ENCODE measurements at places on chromosomes 2 and 18.

DNA sequence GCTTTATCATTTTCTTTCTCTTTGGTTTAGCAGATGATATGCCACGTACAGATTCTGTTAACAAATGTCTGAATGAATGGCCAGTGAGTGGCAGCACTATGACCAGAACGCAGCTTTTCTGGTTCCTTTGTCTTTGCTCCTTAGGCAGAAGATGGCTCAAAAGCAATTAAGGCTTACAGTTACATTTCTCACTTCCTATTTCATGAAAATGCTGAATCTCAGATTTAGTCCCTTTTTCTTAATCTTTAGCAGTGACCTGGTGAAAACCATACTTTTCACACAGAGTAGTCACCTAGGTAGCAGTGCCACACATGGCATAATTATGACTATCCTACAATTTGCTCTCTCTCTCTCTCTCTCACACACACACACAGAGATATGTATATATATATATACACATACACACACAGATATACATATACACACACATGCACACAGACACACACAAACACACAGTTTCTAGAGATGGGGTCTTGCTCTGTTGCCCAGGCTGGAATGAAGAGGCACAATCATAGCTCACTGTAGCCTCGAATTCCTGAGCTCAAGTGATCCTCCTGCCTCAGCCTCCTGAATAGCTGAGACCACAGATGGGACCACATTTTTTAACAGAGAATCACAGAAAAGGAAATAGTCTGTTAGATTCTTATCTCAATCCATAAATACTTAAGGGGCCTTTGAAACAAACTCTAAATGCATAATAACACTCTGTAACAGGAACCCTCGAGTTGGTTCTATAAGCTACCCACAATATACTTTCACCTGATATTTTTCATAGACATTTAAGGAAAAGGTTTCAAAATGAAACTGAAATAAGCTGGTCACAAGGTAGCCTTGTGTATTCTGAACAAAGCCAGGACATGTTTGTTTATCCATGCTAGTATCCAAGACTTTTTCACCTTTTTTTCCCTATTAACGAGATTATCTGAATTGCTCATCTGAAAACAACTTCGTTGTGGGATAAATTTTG lies 11.6 kb downstream of the PDE6D start:
- DNase-seq = no peak

GRCh38 chr2:105384861-105385260 lies 14.0 kb downstream of the FHL2 start:
- DNase-seq = no peak

- no peak for DNase-seq
Observed at GRCh38 chr18:6031442-6031841, 136.1 kb upstream of the TMEM200C start.

DNA sequence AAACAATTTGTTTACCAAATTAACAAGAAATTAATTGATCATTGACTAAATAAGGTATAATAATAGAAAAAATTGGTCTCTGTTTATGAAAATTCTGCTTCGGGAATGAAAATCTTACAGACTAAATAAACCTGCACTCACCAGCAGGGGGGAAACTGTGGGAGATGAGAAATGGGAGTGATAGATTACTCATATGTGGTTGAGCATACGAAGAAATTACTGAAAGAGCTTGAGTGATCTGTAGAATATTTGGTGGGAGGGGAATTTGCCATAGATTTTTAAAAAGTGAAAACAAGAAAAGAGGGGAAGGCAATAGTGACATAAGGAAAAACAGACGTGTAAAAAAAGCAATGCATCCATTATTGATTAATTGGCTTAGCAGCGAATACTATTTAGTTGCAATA lies 2.2 kb downstream of the HMSD start:
- DNase-seq = no peak

- DNase-seq = no peak
Observed at GRCh38 chr2:183951630-183952029, 646.7 kb upstream of the ZNF804A start.

DNA sequence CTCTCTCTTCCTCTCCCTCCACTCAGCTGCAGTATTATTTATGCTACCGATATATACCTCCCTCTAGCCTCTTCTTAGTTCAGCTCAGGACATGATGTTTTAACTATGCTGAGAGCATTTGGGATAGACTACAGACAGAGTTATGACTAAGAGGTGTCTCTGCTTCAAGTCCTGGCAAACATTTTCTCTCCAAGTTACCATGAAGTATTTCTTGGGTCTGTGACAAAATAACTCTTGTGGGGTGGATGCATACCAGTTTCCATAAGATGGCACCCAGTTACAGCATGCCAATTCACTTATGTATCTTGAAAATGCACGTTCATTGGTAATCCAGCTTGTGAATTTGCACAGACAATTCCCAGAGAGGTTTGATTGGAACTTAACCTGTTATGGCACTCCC lies 737.6 kb downstream of the SLC4A3 start:
- DNase-seq = no peak

- DNase-seq = peak; percentile 60
Observed at GRCh38 chr2:96260387-96261260, 5.2 kb downstream of the TMEM127 start.

- no peak for DNase-seq
Observed at GRCh38 chr2:29106980-29107388, 8.2 kb upstream of the CLIP4 start.

GRCh38 chr2:31268344-31268743 lies 34.4 kb downstream of the EHD3 start:
- DNase-seq = no peak

DNA sequence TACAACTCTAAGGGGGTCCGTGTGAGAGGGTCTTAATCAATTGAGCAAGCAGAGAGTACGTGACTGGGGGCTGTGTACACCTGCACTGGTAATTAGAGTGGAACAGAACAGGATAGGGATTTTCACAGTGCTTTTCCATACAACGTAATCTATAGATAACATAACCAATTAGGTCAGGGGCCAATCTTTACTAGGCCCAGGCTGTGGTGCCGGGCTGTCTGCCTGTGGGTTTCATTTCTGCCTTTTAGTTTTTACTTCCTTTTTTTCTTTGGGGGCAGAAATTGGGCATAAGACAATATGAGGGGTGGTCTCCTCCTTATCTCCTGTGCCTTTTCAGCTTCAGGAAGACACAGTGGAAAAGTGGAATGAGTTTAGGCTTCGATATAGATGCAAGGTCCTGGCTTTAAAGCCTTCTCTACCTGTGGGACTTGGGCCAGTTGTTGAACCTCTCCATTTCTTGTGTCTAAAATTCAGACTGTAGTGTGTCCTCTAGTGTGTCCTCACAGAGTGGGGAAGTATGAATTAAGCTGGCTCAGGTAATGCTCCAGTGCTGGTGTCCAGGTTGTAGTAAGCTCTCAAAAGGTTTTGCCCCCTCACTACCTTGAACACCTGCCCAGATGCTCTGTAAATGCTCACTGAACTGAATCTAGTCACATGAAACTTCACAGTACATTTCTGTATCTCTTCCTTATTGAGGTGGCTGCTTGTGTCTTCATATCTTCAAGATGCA lies 422.8 kb downstream of the SETBP1 start:
- DNase-seq = no peak

GRCh38 chr2:36770542-36771287 lies 74.2 kb downstream of the VIT start:
- no peak for DNase-seq

- no peak for DNase-seq
Observed at GRCh38 chr2:236169151-236169721, 1.1 kb upstream of the GBX2 start.

- no peak for DNase-seq
Observed at GRCh38 chr18:46141199-46141598, 37.0 kb downstream of the HAUS1 start.

- DNase-seq = peak; percentile 45
Observed at GRCh38 chr2:166167449-166167848, 39.6 kb upstream of the SCN1A start.

DNA sequence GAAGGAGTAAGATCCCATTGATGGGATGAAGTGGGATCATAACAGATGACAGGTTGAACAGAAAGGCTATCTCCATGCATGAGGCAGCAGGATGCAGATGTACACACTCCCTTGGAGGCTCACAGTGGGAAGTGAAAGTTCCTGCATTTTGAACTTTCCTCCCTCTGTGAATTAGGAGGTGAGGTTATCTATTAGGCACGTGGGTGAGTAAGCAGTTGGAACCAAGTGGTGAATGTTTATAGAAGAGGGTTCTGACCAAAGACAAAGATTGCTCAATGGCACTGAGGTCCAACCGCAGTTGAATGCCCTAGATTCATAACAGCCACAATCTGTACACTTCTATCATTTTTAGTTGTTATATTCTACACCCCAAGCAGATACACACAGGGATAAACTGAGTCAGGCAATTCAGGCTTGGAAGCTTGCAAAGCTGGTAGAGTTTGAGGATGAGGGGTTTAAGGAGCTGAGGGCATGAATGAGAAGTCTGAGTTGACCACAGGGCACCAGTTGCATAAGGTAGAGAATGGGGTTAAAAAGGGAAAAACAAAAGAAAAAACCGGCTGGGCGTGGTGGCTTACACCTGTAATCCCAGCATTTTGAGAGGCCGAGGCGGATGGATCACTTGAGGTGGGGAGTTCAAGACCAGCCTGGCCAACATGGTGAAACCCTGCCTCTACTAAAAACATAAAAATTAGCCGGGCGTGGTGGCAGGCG lies 7.1 kb upstream of the KCMF1 start:
- DNase-seq = peak; percentile 84

- no peak for DNase-seq
Observed at GRCh38 chr18:72848503-72849237, 19.1 kb downstream of the NETO1 start.

GRCh38 chr2:241788135-241788534 lies 11.5 kb downstream of the GAL3ST2 start:
- no peak for DNase-seq

- DNase-seq = no peak
Observed at GRCh38 chr2:5121121-5121520, 571.1 kb upstream of the SOX11 start.

DNA sequence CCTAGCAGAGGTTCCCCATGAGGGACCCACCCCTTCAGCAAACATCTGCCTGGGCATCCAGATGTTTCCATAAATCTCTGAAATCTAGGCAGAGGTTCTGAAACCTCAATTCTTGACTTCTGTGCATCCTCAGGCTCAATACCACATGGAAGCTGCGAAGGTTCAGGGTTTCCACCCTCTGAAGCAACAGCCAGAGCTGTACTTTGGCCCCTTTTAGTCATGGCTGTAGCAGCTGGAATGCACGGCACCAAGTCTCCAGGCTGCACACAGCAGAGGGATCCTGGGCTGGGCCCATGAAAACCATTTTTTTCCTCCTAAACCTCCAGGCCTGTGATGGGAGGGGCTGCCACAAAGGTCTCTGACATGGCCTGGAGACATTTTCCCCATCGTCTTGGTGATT lies 93.0 kb upstream of the FIGN start:
- no peak for DNase-seq

- DNase-seq = no peak
Observed at GRCh38 chr2:8086357-8086756, 595.5 kb upstream of the ID2 start.

DNA sequence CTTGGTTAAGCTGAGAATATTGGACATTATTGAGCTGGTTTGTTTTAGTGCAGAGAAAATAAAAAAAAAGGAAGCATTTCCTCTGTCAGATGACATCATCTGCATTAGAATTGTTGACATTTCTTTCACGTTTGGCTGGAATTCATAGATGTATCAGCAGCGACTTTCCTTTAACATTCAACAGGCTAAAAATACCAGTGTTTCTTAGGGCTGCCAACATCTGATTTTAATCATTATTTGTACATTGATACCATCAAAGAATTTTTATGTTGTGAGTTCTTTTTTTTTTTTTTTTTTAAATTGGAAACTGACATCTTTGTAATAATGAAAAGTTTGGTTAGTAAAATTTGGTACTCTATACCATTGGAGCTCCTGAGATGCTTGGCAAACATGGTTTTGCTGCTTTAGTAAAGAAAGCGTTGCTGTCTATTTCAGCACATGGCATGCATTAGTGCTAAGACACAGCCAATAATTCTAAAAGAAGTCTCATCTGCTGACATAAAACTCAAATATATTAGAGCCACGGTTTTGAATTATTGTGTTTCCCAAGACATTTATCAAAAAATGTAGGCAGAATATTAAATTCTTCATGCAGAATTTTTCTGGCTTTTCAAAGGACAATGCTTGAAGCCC lies 33.6 kb downstream of the GTF2A1L start:
- no peak for DNase-seq

DNA sequence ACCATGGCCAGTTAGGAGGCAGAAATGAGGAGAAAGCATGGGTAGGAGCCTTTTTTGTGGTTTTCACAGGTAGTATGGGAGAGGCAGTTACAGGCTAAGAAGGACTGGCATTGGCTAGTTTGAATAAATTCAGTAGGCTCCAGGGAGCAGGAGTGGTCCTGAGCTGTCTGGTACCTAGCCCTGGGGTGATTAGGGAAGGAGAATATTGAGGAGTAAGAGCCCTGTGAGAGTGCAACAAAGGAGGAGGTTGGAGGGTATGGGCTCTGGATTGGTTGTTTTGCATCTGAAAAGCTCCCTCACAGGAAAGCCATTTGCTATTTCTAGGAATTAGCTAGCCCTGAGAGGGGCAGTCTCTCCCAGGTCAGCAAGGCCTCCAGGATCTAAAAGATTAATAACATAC lies 13.3 kb upstream of the TCF7L1 start:
- no peak for DNase-seq

DNA sequence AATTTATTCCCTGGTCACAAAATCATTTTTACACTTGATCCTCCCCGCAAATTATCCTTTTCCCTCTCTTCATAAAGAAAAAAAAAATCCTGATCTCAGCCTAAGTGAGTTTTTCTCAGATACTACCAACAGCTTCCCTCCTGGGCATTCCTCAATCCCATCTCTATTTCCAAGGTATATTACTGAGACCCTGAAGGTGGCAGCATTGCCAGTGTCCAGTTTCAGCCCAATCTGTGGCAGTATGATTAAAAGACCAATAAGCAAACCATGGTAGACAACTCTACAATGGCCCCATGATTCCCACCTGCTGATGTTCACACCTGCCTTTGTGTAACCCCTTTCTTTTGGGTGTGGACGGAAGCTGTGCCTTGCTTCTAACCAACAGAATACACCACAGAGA lies 45.1 kb downstream of the CCDC93 start:
- no peak for DNase-seq

DNA sequence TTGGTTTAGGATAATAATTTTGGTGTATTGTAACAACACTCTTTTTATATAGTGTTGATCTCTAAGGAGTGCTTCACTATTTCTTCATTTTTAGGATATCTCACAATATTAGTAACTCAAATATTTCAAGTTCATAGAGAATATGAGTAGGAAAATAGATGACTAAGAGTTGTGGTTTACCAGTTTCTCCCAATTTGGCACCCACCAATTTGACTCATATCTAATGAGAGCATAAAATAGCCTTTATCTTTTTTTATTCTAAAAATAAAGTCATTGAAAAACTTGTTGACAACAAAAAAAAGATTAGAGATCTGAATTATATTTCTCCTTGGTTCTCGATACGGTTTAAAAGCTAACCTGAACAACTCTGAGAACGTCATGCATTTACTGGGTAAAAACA lies 204.0 kb downstream of the PARD3B start:
- DNase-seq = no peak

DNA sequence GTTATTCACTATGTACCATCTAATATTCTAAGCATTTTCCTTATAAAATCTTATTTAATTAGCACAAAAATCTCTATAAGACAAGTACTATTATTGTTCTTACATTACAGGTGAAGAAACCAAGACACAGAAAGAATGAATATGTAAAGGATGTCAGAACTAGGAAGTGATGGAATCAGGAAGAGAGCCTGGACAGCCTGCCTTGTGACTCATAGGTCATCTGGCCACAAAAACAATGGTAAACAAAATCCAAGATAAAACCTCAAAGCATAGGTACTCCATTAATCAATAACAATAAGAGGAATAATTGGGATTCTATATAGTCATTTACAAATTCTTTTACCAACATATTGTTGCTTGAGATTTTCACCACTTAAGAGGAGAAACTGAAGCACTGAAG lies 505.4 kb upstream of the PIK3C3 start:
- DNase-seq = no peak
